HFFc6 (cell line): ENCODE measurements at places on chromosomes 2 and 18. TPM values are rescaled to one million over a fixed set of nuclear protein-coding genes. Genes with fewer than 3 reads are reported as not detected.

- no peak overlapping the region for H3K4me3 ChIP-seq
- no peak overlapping the region for H3K27ac ChIP-seq
- no peaks in the 10 kb centered on the region for H3K36me3 ChIP-seq
- no peak for DNase-seq
These were observed 528.0 kb downstream of the CPS1 start for GRCh38 chr2:211084352-211084751.

GRCh38 chr2:31997653-31998052 is 13.2 kb downstream of the MEMO1 start:
- H3K4me3 ChIP-seq: no peak overlapping the region
- no peak overlapping the region for H3K27ac ChIP-seq
- no peaks in the 10 kb centered on the region for H3K27me3 ChIP-seq
- DNase-seq: no peak
- H3K4me1 ChIP-seq: peaks cover 25% of the 10 kb centered on the region

- no peak overlapping the region for H3K4me3 ChIP-seq
- no peaks in the 10 kb centered on the region for H3K36me3 ChIP-seq
- DNase-seq: no peak
These were observed 127.5 kb downstream of the MC4R start for GRCh38 chr18:60245096-60245495.

DNA sequence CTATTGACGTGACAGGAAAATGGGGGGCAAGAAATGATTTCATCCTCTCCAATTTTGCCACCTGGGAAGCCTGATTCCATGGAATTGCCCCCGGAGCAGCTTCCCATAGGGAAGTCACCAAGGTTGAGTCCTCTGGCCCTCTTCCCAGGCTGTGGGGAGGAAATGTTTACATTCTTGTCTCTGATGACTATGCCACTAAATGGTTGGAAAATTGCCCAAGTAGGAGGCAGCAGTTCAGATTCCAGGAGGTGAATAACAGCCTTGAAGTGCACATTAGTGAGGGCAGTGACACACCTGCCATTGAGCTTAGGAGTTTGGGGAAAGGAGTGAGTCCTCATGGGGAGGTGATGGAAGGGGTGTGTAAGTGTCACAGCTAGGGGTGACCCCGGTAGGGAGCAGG is 449.2 kb upstream of the DCC start:
- no peak overlapping the region for H3K27ac ChIP-seq
- no peak overlapping the region for H3K4me3 ChIP-seq
- no peaks in the 10 kb centered on the region for H3K36me3 ChIP-seq
- no peak for DNase-seq
- no peaks in the 10 kb centered on the region; the same call in 1 of the 2 replicates for H3K4me1 ChIP-seq

DNA sequence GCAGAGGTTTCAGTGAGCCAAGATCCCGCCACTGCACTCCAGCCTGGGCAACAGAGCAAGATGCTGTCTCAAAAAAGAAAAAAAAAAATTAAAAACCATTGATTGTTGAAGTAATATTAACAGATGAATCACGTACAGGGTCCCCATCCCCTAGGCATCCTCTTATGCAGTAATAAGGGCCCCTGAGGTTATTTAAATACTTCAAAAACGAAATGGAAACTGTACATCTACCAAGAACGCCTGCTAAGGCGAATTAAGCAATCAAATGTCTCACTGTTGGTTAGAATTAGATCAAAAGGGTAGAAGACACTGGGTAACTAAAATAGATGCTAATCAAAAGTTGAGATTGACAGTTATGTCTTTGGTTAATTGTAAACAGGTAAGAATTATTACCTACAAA is 7.5 kb downstream of the TRABD2A start:
- peaks cover 17% of the 10 kb centered on the region for H3K4me1 ChIP-seq
- H3K27ac ChIP-seq: no peak overlapping the region
- H3K27me3 ChIP-seq: peaks cover 7% of the 10 kb centered on the region

- peaks cover 10% of the 10 kb centered on the region; the same call in 1 of the 2 replicates for H3K27me3 ChIP-seq
- peak overlapping the region; percentile 62 for H3K27ac ChIP-seq
- peaks cover 28% of the 10 kb centered on the region for H3K4me1 ChIP-seq
- DNase-seq: peak; percentile 32
- no peaks in the 10 kb centered on the region for H3K36me3 ChIP-seq
- H3K4me3 ChIP-seq: peak overlapping the region; percentile 10; the same call in 1 of the 2 replicates
These were observed 314.8 kb downstream of the TSN start for GRCh38 chr2:122070241-122070731.

- H3K36me3 ChIP-seq: no peaks in the 10 kb centered on the region
- peaks cover 10% of the 10 kb centered on the region for H3K27me3 ChIP-seq
These were observed 80.3 kb downstream of the SPP2 start for GRCh38 chr2:234130777-234131181.

The RAB27B gene
- 0.75 to 2.3 TPM (median 1.7 TPM) in 3 replicates for total RNA-seq

- no peak overlapping the region for H3K27ac ChIP-seq
- no peaks in the 10 kb centered on the region; the same call in 1 of the 2 replicates for H3K27me3 ChIP-seq
- no peak overlapping the region for H3K4me3 ChIP-seq
- no peak for DNase-seq
- H3K4me1 ChIP-seq: peaks cover 42% of the 10 kb centered on the region
These were observed 5.3 kb downstream of the ADCY3 start for GRCh38 chr2:24914713-24915112.

- H3K27ac ChIP-seq: no peak overlapping the region
- H3K4me1 ChIP-seq: peaks cover 1% of the 10 kb centered on the region
- no peak for DNase-seq
- H3K4me3 ChIP-seq: no peak overlapping the region
- no peaks in the 10 kb centered on the region for H3K36me3 ChIP-seq
- H3K27me3 ChIP-seq: peaks cover 6% of the 10 kb centered on the region
These were observed 21.6 kb upstream of the SLC1A4 start for GRCh38 chr2:64967601-64968000.

GRCh38 chr2:147696426-147696825 is 148.4 kb upstream of the ACVR2A start:
- no peaks in the 10 kb centered on the region for H3K4me1 ChIP-seq
- no peak overlapping the region for H3K27ac ChIP-seq

The CTLA4 gene
- not detected in 3 replicates for total RNA-seq
